ENCODE measurements at places on chromosomes 11 and 22.

DNA sequence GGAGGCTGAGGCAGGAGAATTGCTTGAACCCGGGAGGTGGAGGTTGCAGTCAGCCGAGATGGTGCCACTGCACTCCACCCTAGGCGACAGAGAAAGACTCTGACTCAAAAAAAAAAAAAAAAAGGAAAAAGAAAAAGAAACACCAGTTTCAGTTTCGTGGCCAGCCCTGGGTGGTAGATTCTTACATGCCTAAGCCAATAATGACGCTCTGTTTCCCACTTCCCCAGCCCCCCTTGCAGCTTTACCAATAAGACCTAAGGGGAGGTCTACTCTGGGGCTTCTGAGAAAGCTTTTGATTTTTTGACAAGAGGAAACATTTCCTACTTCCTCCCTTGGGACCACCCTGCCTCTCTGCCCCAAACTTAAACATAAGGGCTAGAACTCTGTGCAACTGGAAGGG, 30.0 kb upstream of the PTPRJ start:
- no peak for DNase-seq

GRCh38 chr11:9525116-9525515, 48.4 kb upstream of the WEE1 start:
- DNase-seq = no peak

DNA sequence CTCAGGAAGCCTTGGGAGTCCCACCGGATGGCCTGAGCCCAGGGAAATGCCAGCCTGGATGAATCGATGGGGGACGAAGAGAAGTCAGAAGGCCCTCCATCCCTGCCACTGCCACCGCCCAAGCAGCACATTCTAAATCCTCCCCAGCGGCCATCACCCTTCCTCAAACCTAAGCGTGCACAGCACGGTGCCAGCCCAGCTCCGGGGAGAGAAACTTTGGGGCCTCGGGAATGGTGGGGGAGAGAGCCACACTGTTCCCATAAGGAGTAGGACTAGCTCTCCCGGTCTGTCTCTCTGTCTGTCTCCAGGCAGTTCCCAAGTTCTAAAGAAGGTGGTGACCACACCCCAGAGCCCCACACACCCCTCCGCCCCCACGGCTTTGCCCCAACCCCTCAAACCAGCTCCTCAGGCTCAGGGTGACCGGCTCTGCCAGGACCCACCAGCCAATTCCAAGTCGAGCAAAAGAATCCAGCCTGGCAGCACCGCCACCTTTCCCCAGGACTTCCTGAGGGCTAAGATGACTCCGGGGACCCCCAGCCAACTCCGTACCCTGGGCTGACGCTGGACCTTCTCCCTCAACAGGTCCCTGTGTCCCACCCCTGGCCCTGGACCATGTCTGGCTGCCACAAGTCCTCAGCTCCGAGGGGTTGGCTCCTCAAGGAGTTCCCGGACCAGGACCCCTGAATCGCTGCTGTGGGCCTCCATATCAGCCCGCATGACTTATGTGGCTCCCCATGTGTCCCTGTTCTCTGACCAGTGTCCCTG, 2.7 kb downstream of the AHNAK start:
- no peak for DNase-seq

GRCh38 chr11:54558919-54559318, 44.9 kb downstream of the OR4C46 start:
- DNase-seq = no peak

- no peak for DNase-seq
Observed at GRCh38 chr11:122686111-122686510, 30.6 kb downstream of the UBASH3B start.
